Choroid plexus epithelial cell (primary cell): ENCODE measurements at places on chromosomes 12 and 14.
A peak's percentile ranks its signal among the peaks of the same experiment; 100 is the strongest.

- no peak for DNase-seq
These were observed 618.8 kb downstream of the RPS29 start for GRCh38 chr14:48967419-48967818.

DNA sequence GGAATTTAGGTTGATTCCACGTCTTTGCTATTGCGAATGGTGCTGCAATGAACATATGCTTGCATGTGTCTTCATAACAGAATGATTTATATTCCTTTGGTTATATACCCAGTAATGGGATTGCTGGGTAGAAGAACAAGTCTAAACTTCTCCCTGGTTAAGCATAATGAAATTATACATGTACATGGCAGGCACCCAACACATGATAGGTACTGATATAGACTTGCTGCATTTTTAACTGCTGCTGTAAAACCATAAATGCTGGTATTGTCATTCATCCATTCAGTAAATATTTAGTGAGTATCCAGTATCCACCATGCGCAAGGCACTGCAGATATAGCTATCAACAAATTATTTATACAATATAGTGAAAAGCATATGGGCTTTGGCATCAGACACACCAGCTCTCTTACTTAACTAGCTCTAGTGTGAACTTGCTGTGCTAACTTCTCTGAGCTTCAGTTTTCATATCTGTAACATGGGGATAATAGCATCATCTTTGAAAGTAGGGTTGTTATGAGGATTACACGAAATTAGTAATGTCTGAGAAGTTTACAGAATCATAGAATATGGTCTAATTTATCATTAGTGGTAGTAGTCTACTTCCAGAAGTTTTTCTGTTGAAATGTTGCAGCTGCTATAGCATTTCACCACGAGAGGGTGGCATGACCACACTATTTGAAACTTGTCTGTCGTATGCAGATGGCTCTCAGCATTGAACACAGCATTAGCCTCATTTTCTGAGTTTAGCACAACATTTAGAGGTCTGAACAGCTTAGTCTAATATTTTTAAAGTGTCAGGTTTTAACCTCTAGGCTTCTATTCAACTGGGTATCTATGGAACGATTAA lies 32.0 kb upstream of the SEL1L start:
- DNase-seq: peak; percentile 43

- DNase-seq: no peak
These were observed 5.7 kb upstream of the KLC1 start for GRCh38 chr14:103623308-103623707.

- DNase-seq: no peak
These were observed 36.0 kb downstream of the TMEM63C start for GRCh38 chr14:77217551-77217950.

DNA sequence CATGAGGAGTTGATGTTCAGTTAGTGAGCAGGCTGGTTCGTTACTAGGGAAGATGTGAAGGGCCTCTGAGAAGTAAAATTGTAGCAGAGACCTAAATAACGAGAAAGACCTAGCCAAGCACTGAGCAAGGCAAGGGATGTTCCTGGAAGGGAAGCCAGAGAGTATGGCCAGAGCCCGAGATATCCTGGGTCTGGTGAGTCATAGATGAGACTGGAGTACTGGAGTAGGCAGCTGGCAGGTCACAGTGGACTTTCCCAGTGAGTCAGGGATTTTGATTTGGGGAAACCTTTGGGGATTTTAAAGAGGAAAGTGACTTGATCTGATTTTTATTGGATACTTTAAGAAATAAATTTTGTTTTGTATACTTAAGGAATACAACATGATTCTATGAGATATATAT lies 369.0 kb downstream of the DIO2 start:
- DNase-seq: peak; percentile 74

- DNase-seq: no peak
These were observed 7.8 kb downstream of the ZFP36L1 start for GRCh38 chr14:68784978-68785533.
